ENCODE measurements at places on chromosomes 16 and 17. TPM values are rescaled to one million over a fixed set of nuclear protein-coding genes. Genes with fewer than 3 reads are reported as not detected.

Gene ABI3
- polyA plus RNA-seq, result 3.8 TPM

Gene GP1BA
- polyA plus RNA-seq, result 2.2 TPM

Gene MT1E
- 23.9 TPM for polyA plus RNA-seq

Gene CES3
- 5.1 TPM for polyA plus RNA-seq

Gene DNASE1L2
- 0.36 TPM for polyA plus RNA-seq

Gene SLX4
- polyA plus RNA-seq, result 5.7 TPM

Gene ODAD4
- polyA plus RNA-seq, result 9.1 TPM

Gene PITPNM3
- 10.2 TPM for polyA plus RNA-seq

Gene NAGPA
- polyA plus RNA-seq, result 11.6 TPM

Gene DBNDD1
- 13.0 TPM for polyA plus RNA-seq

Gene MT1A
- polyA plus RNA-seq, result not detected

Data from renal cortex interstitium (tissue), 15 donors.